HCEC 1CT (cell line): ENCODE measurements at places on chromosomes 3 and 15.

DNA sequence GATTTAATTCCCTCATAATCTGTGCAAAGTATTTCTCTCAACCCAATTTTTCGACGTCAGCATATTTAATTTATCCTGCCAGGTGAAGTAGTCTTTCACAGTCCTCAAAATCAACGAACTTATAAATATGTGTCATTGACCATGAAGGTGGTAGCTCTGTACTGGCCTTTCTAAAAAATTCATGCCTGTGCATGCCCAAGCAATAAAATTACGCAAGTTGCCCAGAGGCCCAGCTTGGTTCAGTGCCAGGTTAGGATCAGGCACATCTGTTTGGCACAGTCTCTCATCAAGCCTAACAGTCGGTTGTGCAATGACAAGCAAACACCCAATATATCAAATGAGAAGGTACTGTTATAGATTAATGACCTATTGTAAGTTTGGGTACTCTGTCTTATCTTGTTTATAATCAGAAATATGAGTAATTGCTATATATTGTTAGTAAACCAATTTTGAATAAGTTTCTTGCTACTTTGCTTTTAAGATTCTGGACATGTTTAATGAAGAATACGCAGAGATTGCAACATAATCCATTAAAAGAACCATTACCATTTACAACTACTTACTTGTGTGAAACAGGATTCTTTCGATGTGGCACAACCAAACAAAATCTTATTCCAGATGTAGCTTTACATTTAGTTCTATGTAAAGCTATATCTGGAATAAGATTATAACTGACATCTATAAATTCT lies 159.0 kb upstream of the IL12A start:
- DNase-seq: peak; percentile 86

DNA sequence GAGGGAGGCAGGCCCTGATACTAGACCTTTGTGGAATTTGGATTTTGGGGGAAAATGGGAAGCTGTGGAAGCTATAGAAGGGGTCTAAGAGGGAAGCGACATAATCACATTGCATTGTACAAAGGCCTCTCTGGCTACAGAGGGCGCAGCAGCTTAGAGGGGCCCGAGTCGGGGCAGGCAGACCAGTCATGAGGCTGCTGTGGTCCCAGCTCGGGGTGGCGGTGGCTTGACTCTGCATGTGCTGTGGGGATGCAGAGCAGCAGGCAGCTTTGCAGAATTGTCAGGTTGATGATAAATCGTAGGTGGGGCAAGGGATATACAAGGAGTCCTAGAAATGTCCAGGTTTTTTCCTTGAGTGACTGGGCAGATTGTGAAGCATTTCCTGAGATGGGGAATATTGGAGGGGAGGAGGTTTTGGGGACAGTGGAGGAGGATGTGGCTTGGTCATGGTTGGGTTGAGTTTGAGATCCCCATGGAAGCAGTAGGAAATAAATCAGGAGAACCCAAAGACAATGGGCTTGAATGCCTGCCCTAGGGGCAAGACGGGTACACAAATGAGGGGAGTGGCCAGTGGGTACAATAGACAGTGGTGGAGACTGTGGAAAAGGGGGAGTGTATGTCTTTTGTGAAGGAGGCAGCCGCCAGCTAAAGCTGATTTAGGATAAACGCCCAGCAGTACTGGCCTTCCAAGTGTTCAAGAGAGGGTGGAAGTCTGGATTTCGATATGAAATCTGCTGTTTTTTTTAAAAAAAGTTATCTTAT lies 94.1 kb downstream of the HMG20A start:
- DNase-seq: no peak

DNA sequence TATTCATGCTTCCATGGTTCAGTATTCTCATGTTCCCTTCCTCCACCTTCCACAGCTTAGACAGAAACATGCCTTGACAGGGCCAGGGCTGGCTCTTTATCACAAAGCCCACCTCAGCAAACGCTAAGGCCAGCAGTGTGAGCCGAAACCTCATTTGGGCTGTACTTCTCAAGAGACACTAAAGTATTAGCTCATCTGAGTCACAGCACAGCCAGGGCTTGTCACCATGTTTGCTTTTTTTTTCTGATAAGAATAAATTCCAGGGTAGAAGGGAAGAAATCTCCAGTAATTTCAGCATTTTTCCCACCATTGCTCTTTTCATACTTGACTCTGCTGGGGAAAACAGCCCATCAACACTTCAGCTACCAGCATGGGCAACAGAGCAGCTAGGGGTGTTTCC lies 95.4 kb downstream of the MYLK start:
- no peak for DNase-seq

GRCh38 chr15:61521953-61522352 lies 292.9 kb upstream of the RORA start:
- no peak for DNase-seq

DNA sequence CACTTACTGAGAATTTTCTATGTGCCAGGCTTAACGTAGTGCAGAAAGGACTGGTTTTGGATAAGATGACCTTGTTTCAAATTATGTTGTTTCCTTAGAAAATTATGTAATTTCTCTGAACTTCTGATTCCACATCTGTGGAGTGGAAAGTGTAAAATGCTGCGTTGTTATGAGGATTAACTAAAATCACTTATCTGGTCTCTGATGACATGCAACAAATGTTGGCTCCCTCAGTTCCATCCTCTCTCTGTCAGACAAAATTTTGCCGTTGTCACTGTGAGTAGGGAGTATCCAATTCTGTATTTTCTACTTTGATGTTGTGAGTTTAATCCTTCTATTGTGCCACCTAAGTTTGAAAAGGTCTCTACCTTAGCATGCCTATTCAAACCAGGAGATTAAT lies 175.5 kb downstream of the KCNMB2 start:
- DNase-seq: no peak

DNA sequence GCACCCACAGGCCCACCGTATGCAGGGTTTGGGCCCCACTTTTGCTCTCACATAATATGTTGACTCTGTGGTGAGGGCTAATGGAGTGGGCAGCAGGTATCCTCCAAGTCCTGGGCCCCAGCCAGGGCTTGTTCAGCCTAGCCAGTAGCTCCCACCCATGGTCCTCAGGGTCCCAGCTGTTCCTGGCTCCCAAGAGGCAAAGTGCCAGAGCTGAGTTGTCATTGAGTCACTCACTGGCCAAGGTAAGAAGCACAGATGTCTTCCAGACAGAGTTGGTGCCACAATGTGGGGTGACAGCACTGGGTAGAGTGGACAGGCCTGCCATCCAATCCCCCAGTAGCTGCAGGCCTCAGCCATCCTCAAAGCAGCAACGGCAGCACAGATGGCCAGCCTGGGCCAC lies 4.3 kb downstream of the SHF start:
- DNase-seq: no peak

GRCh38 chr15:39304931-39305728 lies 275.7 kb upstream of the THBS1 start:
- no peak for DNase-seq

DNA sequence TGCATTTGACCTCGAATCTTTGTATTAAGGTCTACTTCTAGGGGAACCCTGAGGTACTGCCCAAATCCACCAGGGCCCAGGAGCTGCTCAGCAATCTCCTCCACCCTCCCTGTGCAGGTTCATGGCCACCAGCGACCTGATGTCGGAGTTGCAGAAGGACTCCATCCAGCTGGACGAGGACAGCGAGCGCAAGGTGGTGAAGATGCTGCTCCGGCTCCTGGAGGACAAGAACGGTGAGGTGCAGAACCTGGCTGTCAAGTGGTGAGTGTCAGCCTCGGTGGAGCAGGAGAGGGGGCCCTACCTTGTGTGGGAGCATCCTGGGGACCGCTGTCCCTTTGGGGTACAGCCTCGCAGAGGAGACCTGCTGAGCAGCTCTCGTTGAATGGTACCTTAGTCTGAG lies 6.9 kb downstream of the CAND2 start:
- DNase-seq: no peak

DNA sequence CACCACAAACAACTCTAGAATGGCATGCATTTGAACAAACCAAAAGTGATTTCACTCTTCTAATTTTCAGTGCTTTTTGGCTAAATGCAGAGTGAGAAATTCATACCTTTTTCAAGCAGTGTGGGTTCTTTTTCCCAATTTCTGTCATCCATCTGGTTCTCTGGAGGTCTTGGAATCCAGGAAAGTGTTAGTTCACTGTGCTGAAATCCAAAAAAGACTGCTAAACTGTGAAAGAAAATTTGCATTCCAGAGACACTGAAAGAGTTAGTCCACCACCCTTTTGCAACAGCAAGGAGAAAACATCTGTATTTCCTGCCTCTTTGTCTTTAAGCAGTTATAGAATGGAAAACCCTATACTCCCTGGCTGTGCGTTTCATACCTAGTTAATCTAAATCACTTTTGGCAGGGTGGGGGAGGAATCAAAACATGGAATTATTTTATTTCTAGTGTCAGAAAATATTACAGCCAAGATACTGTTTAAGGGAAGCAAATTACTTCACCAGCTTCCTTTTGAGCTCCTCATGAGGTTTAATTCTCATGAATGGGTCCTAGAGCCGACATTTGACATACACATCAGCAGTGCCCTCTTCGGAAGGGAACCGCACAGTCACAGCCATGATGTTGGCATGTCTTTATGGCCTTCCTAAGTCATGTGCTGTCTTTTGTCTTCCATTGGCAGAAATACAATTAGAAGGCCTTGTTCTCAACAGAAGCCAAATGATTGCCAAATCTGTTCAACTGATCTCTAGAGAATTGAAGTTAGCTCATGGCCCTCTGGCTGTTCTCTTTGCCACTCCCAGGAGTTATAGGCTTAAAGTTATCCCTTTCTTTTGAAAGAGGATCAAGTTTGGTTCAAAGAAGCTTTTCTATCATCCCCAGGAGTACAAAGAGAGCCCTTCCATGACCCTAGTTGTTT lies 317.7 kb upstream of the TPRG1 start:
- DNase-seq: peak; percentile 20

- DNase-seq: no peak
Measured at GRCh38 chr3:152621967-152622810, 212.7 kb upstream of the P2RY1 start.

GRCh38 chr15:59138243-59138642 lies 33.3 kb downstream of the CCNB2 start:
- DNase-seq: peak; percentile 39
